ENCODE measurements at places on chromosomes 3 and 15.
A peak's percentile ranks its signal among the peaks of the same experiment; 100 is the strongest.

DNA sequence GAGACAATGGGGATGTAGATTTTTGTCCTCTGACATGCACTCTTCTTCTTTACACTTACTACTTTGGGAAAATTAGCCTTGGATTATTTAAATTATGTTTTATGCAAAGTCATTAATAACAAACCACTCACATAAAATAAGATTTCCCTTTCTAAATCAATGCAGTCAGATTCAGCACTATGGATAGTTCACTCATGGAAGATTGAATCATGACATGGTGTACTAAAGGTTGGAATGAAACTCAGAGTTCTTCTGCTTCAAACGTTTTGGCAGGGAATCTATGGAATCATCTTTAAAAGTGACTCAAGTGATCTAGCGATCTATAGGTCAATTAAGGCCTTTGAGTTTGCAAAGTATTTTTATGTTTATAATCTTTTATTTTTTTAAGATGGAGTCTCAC, 154.3 kb downstream of the KCNMB2 start:
- no peak for DNase-seq

GRCh38 chr15:99268431-99268830, 17.1 kb downstream of the LRRC28 start:
- no peak for DNase-seq

DNA sequence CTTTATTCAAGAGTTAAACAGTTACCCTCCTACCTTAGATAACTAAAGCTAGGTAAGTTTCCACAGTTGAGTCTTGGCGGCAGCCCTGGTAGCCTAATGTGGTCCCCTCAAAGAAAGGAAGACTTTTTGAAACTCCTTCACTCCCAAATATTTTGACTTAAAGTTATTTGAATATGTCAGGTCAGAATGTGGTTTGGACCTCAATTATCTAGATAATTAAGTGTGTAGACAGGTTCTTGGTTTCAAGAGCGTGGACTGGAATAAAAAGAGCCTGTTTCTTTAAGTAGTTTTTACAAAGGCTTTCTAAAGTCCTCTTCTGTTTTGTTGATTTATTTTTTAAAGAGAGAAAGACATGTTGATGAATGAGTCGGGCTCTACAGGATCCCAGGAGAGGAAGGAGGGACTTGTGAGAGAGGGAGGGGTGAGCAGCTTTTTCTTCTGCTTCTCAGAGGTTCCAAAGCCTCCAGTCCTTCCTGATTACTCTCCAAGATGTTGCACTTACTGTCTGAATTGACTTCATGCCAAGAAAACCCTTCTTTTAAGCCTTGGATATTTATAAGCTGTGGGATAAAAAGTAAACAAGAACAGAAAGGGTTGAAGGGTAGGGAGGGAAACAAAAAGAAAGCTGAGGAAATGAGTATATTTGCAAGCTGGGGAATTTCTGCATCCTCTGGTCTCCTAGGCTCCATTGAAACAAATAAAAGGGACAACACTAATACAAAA, 457.4 kb downstream of the IGSF11 start:
- DNase-seq, result no peak

- DNase-seq, result no peak
These were observed 58.1 kb upstream of the SLC25A36 start for GRCh38 chr3:140883428-140884040.

GRCh38 chr3:194928227-194928626, 242.5 kb downstream of the FAM43A start:
- no peak for DNase-seq

GRCh38 chr3:107284612-107285011, 92.6 kb upstream of the CCDC54 start:
- DNase-seq, result no peak

- peak; percentile 67 for DNase-seq
These were observed at the start of gene ACVR2B for GRCh38 chr3:38453075-38453912. TSS of gene ACVR2B (plus strand) at chr3:38453890. CDS start at chr3:38454323, 433 bp downstream.

All from activated T-cell treated with anti-CD3 and anti-CD28 coated beads, Interleukin-2, amount 50 U/mL, for 1 hour (primary cell).